GF-D8 (cell line): ENCODE measurements at places on chromosomes 2 and 18.
A peak's percentile ranks its signal among the peaks of the same experiment; 100 is the strongest.

- no peak for DNase-seq
These were observed 325.3 kb upstream of the HNMT start for GRCh38 chr2:137638932-137639331.

- DNase-seq: no peak
These were observed 80.3 kb upstream of the FAM237A start for GRCh38 chr2:206561962-206562361.

DNA sequence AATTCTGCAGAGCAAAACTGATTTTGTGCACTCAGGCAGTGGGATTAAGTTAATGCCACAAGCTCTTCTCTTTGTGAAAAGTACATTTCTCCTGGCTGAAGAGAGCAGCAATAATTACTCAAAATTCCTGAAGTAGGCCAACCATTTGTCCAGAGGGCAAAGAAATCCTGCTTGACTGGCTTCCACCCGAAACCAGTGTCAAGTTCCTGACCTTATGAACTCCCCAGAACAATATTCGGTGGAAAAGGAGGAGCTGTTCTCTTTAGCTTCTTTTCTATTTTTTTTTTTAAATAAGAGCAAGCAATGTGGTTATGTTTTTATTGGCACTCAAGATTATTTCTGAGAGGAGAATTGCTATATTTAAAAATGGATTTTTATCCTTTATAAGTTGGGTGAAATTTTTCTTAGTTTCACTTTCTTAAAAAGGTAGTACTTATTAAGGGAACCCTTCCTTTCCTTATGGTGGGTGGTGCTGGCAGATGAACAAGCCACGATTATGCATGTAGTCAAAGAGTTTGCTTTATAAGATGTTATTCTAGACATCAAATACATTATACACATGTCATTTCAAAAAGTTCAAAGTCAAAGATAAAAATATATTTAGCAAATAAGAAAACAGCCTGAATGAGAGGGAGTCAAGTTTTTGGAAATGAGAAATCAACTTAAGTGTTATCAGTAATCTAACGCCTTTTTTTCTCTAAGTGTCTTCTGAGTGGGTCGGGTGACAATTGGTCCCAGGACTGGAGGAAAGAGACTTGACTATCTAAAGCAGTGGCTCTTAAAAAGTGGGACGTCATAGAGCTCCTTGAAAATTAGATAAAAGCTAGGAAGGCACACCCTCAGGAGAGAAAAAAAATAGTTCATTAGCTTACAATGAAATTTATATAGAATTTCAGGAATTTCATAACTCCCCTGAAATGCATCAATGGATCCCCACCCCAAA lies 194.5 kb downstream of the IKZF2 start:
- DNase-seq: peak; percentile 55

- peak; percentile 31 for DNase-seq
These were observed 139.7 kb downstream of the BCL11A start for GRCh38 chr2:60413814-60414168.

- no peak for DNase-seq
These were observed 257.0 kb downstream of the MREG start for GRCh38 chr2:215756346-215756730.

DNA sequence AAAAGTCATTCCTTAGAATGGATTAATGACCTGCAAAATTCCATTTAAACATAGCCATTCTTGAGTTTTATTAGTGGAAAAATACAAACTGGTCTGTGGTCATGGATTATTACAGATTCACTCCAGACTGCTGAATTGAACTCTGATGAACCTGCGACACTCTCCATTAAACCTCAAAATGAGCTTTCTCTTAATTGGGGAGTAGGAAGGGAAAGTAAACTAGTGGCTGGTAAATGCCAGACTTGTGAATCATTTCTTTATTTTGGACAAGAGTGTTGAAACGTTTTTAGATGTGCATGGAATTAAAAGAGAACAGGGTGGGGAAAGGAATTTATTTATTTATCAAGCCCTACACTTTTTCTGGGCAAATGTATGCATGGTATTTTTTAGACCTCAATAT lies 321.2 kb upstream of the FANCL start:
- DNase-seq: no peak

DNA sequence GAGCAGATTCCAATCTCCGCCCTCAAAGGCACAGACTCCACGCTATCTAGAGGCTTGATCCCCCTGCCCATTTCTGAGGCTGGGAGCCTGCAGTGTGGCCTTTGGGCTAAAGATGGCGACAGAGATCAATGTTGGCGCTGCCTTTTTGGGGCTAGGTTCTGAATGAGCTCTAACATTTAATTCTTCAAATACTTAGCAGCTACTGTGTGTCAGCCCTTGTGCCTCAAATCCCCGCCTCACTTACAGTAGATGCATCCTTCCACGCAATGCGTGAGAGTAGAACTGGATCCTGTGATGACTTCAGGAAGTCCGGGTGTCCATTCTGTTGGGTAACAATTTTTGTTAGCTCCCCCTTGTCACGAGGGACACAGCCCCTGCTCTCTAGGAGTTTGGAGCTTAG lies 12.4 kb downstream of the IL1F10 start:
- no peak for DNase-seq

DNA sequence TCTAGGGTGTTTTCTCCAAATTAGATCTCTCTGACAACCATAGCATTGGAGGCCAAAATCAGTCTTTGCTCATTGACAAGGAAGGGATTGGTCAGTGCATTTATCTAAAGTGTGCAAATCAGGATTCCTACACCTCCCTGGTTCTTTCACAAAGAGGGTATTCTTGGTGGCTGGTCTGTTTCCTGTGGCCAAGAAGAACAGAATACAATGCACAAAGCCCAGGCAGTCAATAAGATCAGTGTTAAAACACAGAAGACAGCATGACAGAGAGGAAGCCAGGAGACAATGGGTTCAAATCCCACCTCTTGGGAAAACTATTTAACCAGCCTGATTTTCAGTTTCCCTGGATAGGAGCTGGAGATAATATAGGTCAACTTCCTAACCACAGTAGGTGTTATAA lies 46.1 kb upstream of the THOC1 start:
- DNase-seq: no peak

- DNase-seq: no peak
These were observed 109.0 kb downstream of the CERS6 start for GRCh38 chr2:168565112-168565511.

DNA sequence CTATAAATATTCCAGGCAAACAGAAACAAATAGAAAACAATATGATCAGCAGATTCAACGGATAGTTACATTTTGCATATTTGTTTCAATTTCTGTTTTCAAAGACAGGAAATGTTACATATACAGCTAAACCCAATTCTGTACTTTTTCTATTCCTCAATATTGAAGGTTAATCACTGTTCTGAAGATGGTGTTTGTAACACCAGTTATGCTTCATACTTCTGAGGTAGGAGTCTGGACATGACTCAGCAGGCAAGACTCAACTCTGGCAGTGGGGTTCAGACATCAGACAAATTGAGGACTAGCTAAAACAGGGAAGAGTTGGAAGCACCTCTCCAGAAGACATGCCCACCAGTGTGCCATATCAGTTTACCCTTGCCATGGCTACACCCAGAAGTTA lies 16.6 kb downstream of the SERPINB13 start:
- DNase-seq: no peak

DNA sequence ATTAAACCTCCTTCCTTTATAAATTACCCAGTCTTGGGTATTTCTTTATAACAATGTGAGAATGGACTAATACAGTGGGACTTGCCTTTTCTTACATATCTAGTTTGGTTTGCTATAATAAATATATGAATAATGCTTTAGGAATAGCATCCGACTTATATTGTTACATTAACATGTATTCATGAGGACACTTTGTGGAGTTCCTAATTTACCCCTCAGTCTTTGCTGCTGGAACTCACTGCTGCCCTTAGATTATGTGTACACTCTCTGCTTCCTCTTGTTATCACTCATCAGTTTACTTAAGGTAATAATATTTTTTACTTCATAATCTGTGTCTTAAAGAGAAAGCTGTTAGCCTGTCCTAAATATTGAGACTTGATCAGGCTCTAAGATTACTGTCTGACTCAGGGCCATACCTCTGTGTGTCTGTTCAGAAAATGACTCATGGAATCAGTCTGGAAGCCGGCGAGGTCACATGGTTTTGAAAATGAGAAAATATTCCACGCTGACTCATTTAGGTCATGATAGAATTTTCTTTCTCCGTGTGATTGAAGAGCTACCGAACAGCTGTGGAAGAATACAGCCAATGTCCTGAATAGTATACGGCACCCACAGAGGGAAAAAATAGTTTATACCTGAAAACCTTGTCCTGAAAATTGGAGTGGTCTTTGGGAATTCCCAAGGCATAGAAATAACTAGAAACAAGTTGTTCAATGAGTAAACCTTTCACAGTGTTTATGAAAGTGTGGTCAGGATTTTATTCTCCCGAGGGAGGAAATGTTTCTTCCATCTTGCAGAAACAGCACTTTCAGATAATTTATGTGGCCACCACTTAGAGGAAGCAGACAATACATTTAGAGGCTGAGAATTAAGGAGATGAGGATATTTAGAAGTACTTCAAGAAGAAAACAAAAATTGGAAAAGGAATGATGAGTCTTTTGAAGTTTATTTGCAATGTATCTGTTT lies 156.4 kb downstream of the DSEL start:
- DNase-seq: no peak

DNA sequence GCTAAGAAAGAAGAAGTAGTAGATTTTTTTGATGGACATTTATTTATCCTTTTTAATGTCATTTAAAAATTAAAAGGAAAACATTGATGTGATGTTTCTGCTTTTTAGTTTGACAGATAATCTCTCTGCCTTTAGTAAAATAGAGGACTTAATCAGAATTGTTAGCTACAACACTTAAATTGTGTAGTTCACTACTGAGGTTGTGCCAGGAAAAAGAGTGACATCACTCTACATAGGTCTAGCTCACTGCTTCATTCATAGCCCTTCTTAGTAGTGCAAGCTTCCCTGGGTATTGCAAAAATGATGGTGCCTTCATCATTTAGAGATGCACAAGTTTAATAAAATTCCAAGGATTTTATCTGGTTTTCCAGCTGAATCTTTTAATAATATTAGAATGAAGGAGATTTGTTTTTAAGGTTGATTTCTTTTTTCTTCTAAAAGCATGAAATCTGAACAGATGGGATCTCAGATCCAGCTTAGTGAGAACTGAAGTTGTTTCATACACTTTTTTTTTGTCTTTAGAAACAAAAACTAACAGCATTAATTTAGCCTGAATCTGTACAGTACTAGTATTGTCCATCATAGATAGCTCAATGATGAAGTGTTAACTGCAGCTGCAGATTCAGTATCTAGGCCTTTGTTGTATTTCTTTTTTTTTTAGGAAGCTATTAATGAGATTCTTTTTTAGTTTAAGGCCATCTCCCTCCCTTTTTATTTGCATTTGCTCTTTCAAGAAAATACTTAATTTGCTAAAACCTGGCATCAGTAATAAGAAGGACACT lies 20.6 kb upstream of the TMEFF2 start:
- DNase-seq: no peak

GRCh38 chr18:57618910-57619309 lies 2.7 kb downstream of the NARS1 start:
- DNase-seq: no peak

- no peak for DNase-seq
These were observed 329.0 kb downstream of the GBX2 start for GRCh38 chr2:235839226-235839625.

- peak; percentile 25 for DNase-seq
These were observed 43.7 kb downstream of the WIPF1 start for GRCh38 chr2:174553811-174554493.

DNA sequence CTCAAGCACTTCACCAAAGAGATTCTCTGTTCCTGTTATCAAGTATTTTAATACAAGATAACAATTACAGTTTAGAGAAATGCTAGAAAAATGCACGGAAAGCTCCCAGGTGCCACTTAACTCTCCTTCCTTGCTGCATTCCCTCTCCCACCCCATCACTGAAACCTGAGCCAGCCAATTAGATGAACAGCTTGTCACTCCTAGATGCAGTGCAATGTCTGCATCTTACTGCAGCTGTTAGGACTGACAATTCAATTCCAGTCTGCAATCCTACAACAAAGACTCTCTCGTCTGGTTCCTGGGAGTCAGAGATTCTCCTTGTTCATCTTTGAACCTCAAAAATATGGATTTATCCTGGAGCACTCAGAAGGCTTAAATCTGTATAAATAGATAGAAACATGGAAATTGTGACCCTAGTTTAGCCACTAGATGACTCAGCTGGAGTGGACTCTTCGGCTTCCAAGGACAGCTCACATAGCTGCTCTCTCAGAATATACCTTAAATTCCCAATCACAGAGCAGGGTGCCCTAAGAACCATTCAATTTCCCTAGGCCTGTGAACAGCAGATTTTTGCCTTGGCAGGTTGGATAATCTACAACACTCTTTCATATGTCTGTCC lies 311.1 kb downstream of the NRXN1 start:
- DNase-seq: no peak

DNA sequence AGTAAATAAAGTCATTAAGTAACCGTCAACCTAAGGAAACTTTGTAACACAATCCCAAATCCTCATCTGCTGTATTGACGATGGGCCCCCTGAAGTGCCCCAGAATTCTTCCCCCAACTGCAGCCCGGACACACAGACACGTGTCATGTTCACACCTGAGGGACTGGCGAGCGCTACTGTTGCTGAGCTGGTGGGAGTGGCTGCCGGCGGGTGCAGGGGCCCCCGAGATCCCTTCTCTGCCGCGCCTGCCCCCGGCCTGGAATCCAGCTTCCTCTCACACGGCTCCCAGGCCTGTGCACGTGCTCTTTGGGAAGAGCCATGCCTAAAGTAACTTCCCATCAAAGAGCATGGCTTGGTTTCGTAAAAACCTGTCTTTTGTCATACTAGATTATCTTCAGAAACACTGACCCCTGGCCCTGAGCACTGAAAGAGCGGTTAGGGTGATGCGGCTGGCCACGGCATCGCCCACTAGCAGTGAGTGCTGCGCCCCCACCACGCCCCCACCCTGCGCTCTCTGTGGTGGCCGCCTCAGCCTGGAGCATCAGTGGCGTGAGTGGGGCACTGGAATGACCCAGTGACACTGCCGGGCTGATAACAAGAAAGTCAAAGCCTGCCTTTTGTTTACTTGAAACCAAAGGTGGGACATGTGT lies 56.0 kb downstream of the ADI1 start:
- no peak for DNase-seq

DNA sequence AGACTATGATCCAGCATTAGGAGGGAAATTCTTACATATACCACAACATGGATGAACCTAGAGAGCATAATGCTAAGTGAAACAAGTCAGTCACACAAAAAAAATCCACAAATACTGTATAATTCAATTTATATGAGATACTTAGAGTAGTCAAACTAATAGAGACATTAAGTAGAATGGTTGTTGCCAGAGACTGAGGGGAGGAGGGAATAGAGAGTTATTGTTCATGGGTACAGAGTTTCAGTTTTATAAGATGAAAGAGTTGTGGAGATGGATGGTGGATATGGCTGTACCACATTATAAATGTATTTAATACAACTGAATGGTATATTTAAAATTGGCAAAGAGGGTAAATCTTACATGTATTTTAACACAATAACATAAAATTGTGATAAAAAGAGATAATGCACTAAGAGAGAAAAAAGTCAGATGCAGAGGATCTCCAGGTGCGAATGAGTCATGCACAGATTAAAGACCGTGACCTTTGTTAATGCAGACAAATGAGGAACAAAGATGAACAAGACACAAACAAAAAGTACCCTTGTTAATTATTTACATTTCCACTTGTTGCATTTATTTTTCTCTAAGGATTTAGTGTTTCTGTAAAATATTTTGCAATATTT lies 541.7 kb upstream of the MEX3C start:
- DNase-seq: no peak
